ENCODE measurements at places on chromosomes 13 and 19.

DNA sequence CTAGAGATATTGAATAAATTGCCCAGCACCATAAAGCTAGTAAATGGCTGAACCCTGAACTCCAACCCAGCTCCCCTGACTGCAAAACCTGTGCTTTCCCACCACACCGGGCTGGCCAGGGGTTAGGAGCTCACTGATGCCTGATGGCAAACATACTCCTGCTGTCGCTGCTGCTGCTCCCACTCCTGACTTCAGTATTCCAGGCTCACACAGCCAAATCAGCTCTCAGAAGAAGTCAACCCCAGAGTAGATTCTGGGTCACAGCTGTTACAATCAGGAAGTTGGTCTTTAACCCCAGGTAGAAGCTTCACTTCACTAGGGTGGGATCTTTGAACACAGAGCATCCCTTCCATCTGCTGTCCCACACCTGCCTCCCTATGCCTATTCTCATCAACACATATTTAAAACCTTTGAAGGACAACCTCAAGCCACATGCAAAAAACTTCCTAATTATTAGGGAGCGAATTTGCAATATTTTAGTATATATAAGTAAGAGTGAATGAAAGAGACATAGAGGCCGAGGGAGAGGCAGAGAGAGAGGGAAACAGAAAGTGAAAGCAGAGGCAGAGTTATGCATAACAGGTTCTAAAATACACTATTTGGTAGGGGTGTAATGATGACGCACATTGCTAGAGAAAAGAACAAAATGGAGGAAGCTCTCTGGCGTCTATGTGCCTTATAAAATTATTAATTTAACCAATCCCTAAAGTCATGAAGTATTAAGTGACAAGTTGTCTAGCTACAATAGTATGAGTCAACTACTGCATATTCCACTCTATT is 99.4 kb upstream of the SERP2 start:
- DNase-seq = no peak

DNA sequence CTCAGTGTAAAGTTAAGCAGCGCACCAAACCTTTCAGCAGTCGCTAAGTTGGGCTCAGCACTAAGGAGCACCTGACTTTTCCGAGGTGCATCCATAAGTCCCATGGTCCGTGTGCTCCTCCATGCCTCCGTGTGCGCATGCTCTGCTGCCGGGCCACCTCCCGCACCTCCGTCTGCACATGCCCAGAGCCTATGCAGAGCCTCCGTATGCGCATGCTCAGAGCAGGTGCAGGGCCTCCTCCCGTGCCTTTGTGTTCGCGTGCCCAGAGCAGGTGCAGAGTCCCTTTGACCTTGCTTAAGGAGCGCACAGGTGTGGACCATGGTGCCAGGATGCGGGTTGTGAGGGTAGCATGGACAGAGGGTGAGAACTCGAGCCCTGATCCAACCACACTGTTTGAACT is 46.0 kb downstream of the ATP11A start:
- DNase-seq = no peak

- no peak for DNase-seq
These were observed 46.1 kb downstream of the OXGR1 start for GRCh38 chr13:96948127-96948526.

- no peak for DNase-seq
These were observed 40.6 kb upstream of the EEF1AKMT1 start for GRCh38 chr13:20814224-20814910.

- DNase-seq = no peak
These were observed 184.2 kb downstream of the ABCC4 start for GRCh38 chr13:95117092-95117491.

DNA sequence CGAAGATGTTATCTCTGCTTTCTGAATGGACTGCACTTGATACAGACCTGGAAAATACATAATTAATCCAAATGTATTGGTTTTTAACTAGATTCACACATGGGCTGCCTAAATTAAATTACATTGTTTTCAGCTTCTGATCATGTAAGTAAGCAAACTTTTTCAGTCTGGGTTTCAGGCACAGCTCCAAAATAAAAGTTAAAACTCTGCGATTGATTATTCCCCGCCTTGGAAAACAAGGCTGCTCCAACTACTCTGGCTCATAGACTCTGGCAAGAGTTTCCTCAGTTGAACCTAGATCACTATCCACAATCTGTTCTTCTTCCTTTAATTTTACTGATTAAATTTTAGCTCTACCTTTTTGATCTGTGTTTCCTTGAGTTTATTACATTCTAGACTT is 526.0 kb upstream of the SPRY2 start:
- no peak for DNase-seq

- no peak for DNase-seq
These were observed 36.3 kb upstream of the MLNR start for GRCh38 chr13:49183672-49184325.

DNA sequence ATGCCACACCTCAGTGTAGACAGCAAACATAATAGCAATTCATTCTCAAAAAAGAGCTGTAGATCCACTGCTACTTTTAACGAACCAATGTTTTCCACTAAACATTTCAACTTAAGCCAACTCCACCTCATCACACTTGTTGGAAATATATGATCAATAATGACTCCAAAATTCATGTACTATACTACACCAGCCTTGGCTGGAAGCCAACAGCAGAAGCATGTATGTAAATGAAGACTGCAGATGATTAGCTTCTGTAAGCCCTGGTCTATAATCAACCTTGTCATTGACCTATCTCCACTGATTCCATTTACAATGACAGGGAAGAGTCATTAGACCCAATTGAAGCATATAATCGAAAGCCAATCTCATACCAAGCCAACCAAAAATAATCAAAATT is 71.7 kb downstream of the STK24 start:
- no peak for DNase-seq

DNA sequence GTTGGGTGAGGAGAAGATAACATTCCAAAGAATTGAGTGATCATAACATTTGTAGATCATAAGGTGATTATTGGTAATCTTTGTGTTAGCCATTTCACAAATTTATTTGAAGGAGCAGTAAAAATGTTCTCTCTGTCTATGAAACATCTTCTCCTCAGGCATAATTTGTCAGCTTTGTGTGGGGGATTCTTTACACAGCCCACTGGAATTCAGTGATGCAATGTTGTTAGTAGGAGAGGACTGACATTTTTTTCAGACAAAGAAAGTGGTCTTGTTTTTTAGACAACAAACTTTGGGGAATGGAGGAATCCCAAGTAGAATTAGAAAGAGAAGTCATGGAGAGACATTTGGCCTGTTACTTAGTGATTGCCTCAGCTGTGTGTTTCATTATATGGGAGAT is 100.3 kb downstream of the ITGBL1 start:
- no peak for DNase-seq

DNA sequence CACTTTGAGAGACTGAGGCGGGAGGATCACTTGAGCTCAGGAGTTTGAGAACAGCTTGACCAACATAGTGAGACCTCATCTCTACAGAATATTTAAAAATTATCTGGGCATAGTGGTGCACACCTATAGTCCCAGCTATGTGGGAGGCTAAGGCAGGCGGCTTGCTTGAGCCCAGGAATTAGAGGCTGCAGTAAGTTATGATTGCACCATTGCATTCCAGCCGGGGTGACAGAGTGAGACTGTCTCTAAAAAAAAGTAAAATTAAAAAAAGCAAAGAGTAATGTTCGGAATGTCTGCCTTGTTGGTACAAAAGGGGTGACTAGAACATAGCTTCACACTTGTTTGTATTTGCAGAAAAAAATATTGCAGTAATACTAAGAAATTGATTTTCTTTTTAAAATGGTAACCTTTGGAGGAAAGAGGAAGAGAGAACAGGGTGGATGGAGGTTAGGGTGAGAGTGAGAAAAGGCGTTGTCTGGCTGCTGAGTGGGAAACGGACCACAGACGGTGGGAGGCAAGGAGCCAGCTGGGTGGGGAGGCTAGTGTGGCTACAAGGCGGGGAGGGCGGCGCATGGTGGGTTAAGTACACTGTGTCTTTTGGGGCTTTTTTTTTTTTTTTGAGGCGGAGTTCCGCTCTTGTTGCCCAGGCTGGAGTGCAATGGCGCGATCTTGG is 10.2 kb downstream of the PPP1R14A start:
- no peak for DNase-seq

DNA sequence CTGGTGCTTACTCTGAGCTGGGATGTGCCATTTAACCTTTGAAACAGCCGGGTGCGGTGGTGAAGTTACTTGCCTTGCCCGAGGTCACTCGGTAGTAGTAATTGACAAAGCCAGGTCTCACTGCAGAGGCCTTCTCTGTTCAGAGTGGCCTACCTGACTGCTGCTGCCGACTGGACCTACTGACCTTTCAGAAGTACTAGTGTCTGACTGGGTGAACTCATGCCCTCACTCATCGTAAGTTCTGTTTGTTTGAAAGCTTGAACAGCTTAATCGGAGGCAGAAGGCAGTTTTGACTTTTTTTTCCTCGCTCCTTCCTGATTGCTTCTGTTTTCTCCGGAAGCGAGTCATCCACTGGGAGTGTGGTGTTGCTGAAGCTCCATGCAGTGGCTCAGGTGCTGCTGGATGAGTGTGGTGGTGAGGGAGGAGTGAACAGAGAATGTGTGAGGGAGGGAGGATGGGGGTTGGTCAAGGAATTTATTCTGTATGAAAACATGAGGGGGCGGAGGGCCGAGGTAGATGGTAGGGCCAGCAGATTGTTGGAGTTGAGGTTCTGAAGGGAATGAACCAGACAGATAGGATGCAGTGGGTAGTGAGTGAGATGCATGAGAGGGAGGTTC is 2.7 kb downstream of the SPINT2 start:
- DNase-seq = no peak

DNA sequence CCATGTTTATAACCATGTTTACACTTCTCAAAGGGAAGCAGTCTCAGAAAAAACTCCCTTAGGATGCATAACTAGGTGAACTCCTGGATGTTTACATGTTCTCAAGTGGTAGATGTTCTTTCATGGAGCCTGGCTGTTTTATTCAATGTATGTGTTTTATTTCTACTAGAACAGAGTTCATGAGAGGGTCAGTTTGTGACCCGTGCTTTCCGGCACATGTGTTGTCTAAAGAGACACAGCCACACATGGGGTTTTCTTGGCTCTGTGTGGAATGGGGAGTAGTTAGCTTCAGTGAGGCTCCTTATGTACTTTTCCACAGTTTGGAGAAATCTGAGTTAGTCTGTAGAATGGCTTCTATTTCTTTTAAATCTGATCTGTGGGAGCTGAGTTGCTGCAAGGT is 60.9 kb downstream of the ATP8A2 start:
- DNase-seq = no peak

- no peak for DNase-seq
These were observed 13.2 kb upstream of the ZNF534 start for GRCh38 chr19:52415711-52416110.

DNA sequence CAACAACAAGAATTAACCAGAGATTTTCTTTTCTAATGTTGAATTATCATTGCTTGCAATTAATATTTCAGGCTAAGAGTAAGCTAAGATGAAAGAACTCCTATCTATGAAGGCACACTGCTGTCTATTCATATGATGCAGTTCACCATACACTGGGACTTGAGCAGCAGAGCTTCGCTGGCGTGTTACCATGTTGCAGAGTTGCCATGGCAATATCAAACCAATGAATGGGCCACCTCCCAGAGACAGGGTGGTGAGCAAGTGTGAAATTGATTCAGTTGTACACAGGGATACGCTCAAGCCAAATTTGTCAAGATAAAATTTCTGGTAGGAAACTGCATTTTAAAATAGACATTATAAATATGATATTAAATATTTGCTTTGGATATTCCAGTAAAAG is 69.3 kb upstream of the MYO16 start:
- DNase-seq = no peak

DNA sequence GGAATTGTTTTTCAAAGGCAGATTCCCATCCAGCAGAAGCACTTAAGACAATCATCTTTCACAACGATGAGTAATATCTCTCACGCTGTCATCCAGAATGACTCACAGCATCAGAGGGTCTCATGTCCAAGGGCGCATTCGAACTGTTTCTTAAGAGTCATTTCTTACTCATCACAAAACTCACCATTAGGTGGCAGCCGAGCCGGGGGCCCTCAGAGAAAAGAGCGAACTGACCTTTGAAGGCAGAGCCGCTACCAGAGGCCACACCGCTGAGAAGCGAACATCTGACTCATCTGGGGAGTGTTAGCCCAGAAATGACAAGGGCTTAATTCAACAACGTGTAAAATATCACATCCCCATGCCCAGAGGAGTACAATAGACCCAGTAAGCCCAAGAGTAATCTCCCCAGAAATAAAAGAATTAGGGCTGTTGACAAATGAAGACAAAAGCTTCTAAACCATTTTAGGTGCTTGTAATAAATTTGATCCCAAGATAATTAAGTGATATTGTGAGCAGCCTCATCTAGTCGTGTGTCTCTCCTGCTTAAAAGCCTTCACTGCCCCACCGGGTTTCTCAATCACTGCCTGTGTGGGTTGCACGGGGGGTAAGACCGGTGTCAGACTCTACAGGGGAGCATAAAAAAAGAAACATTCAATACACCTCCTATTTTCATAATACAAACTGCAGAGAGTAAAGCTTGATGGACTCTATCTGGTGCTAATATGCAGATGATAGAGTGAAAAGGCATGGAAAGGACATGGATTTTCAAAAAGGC is 96.2 kb downstream of the CYSLTR2 start:
- peak; percentile 77 for DNase-seq
